ENCODE measurements at places on chromosomes 13 and 19.

DNA sequence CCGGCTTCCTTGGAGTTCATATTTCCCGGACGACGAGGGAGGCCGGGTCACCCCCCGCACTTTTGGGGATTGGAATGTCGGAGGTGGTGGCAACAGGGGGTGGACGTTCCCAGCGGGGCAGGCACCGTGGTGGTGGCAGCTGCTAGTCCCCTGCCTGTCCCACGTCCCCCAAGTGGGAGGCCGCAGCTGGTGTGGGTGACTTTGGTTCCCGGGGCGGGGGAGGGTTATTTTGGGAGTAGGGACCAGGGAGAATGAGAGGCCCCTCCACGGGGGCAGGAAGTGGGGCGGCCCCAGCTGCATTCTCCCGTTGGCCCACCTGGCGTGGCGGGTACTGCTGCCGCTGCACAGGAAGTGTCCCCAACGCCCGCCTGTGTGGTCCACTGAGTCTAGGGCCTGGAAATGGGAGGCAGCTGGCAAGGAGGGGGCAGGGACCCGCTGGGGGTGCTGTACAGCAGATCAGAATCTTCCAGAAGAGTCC lies 11.1 kb upstream of the PLIN3 start:
- DNase-seq: no peak

- DNase-seq: no peak
These were observed 19.7 kb upstream of the JUND start for GRCh38 chr19:18300930-18301717.

GRCh38 chr13:113937073-113937472 lies 36.8 kb downstream of the C13orf46 start:
- DNase-seq: no peak

DNA sequence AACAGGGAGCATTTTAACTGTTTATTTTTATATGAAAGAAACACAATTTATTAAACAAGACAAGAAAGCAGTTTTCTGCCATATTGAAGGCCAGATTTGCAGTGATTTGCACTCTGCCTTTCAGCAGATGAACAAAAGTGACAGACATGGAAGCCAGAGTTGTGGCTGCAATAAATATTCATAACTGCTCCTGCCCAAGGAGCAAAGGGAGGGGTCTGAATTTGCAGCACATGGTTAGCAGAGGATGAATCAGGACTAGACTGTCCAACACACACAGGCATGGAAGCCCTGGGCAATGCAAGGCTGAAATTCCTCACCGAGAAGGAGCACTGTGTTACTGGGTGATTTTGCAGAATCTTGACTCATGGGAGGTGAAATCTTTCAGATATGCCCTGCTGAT lies 418.2 kb downstream of the DCT start:
- no peak for DNase-seq

DNA sequence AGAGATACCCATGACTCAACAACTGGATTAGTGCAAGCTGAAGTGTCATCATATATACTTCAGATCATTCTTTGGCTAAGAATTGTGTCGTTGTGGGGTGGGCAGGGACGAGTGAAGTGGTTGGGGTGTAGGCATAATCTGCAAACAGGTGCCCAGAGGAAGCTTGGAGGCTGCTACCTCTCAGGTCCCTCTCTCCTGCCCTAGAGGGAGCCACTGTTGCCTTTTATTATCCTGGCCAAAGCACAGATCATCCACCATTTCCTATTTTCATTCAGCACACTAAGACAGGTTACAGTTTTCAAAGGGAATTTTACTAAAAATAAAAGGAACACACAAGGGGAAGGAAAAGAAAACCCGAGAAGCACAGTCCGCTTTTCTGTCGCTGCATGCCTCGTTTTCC lies 126.6 kb downstream of the HS6ST3 start:
- no peak for DNase-seq

DNA sequence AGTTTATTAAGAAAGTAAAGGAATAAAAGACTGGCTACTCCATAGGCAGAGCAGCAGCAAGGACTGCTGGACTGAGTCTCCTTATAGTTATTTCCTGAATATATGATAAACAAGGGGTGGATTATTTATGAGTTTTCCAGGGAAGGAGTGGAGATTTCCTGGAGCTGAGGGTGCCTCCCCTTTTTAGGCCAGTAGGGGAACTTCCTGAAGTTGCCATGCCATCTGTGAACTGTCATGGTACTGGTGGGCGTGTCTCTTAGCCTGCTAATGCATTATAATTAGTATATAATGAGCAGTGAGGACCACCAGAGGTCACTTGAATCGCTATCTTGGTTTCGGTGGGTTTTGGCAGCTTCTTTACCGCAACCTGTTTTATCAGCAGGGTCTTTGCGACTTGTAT lies 13.5 kb downstream of the ZSCAN5A start:
- DNase-seq: no peak

DNA sequence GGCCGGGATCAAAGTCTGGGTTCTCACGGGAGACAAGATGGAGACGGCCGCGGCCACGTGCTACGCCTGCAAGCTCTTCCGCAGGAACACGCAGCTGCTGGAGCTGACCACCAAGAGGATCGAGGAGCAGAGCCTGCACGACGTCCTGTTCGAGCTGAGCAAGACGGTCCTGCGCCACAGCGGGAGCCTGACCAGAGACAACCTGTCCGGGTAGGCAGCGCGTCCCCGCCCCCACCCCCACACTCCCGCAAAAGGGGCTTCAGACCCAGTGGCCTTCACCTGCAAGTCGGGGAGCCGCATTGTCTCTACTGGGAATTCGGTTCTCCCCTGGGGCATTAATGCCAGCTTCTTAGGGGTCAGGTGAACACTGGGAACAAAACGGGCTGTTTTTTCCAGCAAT lies 114.7 kb upstream of the MCF2L start:
- no peak for DNase-seq

DNA sequence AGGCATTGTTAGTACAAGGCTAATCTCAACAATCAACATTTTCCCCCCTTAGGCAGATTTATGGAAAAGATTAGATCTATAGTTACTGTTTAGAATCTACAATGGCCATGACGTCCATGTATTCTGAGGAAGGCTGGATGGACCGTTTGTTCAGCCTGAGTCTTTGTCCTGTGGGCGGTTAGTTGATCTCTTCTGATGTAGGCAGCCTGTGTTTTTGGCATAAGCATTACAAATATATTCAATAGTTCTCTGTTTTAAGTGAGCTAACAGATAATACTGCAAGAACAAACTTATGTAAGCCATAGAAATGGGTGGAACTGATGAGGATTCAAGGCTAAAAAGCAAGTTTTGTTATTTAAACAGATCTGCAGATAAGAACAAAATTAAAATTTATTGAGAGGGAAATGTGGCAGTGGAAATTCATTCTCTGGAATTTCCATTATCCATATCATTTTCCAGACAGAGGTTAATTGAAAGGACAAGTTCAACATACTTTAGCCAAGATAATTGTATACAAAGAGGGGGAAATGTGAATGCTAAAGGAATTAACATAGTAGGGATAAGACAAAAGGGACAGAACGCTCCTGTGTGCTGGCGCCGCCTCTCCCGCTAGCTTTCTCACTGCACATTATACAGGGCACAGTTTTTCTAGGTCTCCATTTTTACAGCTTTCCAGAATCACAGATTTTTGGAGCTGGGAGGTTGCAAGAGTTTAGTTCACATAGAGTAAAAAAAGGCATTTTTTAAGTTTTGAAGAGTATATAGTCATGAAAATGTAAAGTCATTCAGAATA lies 48.6 kb downstream of the FAM124A start:
- no peak for DNase-seq

GRCh38 chr13:95510950-95511349 lies 41.6 kb upstream of the CLDN10 start:
- no peak for DNase-seq

- DNase-seq: no peak
These were observed 20.0 kb downstream of the GNA11 start for GRCh38 chr19:3114018-3114726.

GRCh38 chr13:50941146-50941545 lies 31.6 kb downstream of the RNASEH2B start:
- DNase-seq: no peak

DNA sequence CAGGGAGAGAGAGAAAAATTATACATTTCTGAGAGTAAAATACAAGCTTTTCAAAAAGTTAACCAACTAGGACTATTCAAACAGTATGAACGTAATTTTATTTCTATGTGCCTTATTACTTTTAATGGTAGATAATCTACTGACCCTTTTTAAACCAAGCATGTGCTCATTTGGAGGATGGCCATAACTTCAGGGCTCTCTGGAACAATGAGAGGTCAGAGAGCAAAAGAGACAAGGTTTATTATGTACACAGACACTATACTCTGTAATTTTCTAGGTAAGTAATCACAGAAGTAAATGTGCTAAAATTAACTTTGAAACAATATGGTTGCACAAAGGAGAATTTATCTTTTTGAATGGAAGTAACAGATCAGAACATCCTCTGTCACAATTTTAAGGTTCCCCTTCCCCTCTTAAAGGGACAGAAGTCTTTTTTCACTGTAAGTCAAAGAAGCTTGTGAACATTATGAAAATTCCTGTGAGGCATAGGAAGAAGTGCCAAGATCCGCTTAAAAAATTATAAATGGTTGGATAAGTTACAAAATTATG lies 1.0 kb downstream of the POSTN start:
- DNase-seq: no peak

GRCh38 chr13:85379433-85379832 lies 419.8 kb downstream of the SLITRK6 start:
- DNase-seq: no peak

DNA sequence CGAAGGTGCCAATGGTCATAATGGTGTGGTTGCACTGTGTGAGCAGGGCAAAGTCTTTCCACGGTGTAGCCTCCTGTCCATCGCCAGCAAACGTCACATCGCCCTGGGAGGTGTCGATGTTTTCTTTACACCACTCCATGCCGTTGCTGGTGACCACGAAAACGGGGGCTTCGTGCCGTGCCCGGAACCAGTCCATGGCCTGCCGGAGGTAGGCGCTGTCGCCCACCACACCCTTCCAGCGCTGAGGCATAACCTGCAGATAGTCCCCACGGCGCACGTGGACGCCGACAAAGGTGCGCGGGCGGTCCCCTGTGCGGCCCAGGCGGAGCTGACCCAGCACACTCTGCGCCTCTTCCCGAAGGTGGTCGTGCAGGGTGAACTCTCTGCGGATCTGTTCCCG lies 2.1 kb downstream of the FUT1 start:
- no peak for DNase-seq

Measured in NCI-H446 treated with DMSO at 0.1 percent for 48 hours (cell line).